ENCODE measurements at places on chromosomes 4 and X. TPM values are rescaled to one million over a fixed set of nuclear protein-coding genes. Genes with fewer than 3 reads are reported as not detected.

Gene CLDN22
- not detected for total RNA-seq

DNA sequence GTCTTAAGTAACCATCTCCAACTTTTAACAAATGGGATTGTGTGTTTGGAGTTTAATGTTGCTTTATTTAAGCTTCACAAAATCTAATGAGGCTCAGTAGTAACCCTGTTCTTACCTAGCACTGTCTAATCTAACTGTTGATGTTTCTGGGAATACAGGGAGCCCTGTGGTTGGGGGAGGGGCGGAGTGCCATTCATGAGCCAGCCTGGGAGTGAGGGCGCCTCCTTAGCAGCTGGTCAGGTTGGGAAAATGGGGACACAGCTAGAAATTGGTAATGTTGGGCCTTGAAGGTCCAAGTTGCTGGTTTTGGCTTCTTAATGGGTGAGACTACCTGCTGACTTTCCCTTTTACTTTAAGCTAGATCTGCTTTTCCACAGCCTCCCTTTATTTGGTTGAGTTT, 22.9 kb upstream of the TADA2B start:
- no peak for DNase-seq

- DNase-seq, result peak; percentile 61
Measured at GRCh38 chr4:38226170-38226569, 266.0 kb downstream of the PTTG2 start.

Gene ZNF630
- 1.1 TPM for total RNA-seq

Gene YIPF7
- total RNA-seq, result not detected

DNA sequence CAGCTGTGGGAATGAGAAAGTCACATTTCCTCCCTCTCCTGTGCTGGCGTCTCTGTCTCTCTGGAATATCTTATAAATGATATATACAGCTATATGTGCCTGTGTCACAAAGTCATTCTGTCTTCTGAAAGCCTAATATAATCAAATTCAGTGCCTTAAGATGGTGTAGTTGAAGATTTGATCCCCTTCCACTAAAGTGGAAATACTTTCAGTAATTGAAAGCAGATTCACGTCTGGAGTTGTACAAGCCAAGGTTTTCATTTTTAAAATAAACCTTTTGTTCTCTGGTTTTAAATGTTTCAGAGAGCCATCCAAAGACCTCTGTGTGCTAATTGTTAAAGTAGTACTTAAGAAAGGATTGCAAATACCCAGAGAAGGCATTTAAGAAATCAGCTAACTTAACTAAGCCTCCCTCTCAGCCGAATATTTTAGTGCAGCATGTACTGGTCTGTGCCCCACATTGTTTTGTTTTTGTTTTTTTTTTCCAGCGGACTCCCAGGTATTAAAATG, 206.8 kb downstream of the TENM3 start:
- DNase-seq, result no peak
